ENCODE measurements at places on chromosomes 13 and 19.

DNA sequence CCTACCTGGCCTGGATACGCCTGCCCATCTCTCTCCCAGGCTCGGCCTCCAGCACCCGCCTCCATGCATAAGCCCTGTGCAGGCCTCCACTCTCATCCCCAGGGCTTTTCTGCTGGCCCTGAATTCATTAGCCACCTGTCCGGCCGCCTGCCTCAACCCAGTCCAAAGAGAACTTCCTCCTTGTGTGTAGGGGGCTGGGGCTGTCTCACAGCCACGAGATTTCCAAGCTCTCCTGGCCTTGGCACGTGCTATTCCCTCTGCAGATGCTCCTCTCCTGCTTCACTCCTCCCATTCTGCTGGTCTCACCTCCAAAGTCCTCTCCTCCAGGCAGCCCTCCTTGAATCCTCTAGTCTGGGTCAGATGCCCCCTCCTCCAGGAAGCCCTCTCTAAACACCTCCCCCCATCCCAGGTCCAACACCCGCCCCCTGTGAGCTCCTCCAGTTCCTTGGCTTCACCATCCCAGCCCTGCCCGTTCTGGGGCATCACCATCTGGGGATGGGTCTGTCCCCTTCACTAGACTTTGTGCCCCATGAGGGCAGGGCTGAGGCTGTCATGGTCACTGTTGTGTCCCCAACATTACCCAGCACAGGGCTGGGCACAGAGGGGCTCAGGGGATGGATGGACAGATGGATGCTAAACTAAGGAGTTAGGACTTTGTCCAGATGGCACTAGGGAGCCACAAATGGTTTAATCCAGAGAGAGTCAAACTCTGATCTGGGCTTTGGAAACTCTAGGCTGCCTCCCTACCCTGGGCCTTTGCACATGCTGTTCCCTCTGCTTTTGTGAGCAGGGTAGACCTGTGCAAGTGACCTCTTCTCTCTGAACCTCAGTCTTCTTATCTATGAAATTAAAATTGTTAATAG, 14.8 kb downstream of the MEIS3 start:
- no peak for DNase-seq

DNA sequence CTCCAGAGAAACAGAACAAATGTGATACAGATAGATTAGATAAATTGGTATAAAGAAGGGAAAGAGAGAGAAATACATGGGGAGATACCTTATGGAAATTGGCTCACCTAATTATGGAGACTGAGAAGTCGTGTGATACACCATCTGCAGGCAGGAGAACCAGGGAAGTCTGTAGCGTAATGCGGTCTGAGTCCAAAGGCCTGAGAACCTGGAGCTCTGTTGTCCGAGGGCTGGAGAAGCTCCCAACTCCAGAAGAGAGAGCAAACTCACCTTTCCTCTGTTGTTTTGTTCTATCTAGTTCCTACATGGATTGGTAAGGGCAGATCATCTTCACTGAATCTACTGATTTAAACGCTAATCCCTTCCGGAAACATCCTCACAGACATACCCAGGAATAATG, 648.2 kb upstream of the GPC6 start:
- DNase-seq: no peak

DNA sequence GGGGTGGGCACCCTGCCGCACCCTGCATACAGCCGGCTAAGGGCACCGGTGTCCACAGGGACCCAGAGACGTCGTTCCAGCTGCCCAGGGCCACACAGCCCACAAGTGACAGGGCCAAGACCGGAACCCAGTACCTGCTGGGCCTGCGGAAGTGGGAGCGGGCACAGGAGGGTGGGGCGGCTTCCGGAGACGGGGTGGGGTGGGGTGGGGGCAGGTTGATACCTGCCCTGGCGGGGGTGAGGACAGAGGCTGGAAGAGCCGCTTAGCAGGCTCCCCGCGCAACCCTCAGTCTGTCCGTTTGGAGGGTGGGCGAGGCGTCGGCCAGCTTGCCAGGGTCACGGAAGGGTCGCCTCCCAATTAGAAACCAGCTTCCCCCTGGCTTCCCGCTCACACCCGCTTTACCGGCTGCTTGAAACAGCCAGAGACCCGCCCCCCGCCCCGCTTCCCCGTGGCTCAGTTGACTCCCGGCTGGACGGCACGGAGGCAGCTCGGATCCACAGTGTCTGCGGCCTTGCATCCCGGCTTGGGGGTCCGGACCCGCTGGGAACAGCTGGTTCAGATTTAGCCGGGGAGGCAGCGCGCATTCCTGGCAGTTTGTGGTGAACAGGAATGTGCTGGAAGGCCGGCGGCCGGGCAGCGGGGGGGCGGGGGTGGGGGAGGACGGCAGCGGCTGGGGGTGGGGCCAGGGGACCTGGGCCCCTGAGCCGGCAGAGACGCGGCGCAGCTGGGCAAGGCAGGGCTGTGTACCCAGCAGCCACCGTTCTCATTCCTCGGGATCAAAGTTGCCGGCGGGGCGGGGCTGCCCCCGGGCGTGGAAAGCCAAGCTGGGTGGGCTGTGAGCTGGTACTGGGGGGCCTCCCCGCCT, 1.9 kb downstream of the CNN2 start:
- DNase-seq: peak; percentile 71

DNA sequence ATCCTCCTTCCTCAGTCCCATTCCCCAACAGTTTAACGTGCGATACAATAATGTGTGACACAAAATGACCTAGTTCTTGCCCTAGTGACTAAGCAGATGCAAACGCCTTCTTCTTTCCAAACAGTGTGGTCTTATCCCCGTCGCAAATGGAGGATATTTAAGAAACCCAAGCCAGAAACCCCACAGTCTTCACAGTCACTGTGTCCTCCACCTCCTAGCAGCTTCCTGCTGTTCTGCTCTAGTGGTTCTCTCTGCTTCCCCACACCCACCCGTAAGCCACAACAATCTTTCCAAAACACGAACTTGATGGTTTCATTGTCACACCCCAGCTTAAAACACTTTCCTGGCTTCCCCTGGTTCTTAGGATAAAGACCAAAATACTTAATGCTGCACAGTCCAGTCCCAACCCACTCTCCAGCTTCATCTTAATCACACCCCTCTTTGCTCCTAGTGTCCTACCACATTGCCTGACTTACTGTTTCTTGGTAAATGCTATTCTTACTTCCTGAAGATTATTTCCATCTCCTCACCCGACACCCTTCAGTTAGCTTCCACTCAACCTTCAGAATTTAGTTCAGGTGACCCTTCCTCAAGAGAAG, 32.3 kb downstream of the ITM2B start:
- DNase-seq: no peak

GRCh38 chr19:36686365-36687213, 823 bp upstream of the ZNF567 start:
- DNase-seq: peak; percentile 57

GRCh38 chr13:30332456-30333143, 25.2 kb upstream of the KATNAL1 start:
- no peak for DNase-seq

Measured in activated CD8-positive, alpha-beta memory T cell treated with anti-CD3 and anti-CD28 coated beads, Interleukin-2, amount 50 U/mL, for 48 hours (primary cell).